ENCODE measurements at places on chromosomes 13 and 19. TPM values are rescaled to one million over a fixed set of nuclear protein-coding genes. Genes with fewer than 3 reads are reported as not detected.

KIR3DL1 gene
- total RNA-seq: not detected

FPR1 gene
- total RNA-seq: not detected

RNASEH2A gene
- total RNA-seq: 49.2 TPM

CYP4F12 gene
- 2.1 TPM for total RNA-seq

CCDC70 gene
- not detected for total RNA-seq

PGLYRP2 gene
- not detected for total RNA-seq

NHLRC3 gene
- total RNA-seq: 5.6 TPM
